Occipital lobe (tissue), 3 donors: ENCODE measurements at places on chromosomes 11 and 22. TPM values are rescaled to one million over a fixed set of nuclear protein-coding genes. Genes with fewer than 3 reads are reported as not detected.

WBP2NL gene
- 4.5 TPM for total RNA-seq

SLC15A3 gene
- total RNA-seq = 5.8 TPM

ELF5 gene
- not detected for total RNA-seq

- DNase-seq = no peak
These were observed 742.1 kb upstream of the TENM4 start for GRCh38 chr11:80182901-80183300.

DNA sequence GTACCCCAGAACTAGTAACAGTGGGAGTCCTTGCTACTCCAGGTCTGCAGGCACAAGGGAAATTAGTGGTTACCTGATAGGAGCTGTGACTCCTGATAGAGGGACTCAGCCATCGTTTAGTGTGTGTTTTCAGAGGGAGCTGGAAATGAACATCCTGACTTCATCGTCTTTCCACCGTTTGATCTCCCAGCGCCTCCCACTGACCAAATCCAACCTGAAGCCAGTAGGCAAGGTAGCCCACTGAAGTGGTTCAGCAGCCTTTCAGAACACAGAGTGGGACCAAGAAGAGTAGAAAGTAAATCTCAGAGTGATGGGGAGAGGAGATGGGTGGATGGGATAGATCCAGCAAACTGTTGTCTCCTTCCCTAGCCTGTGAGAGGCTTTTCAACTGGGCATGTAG lies 385.9 kb downstream of the INSC start:
- no peak for DNase-seq

DNA sequence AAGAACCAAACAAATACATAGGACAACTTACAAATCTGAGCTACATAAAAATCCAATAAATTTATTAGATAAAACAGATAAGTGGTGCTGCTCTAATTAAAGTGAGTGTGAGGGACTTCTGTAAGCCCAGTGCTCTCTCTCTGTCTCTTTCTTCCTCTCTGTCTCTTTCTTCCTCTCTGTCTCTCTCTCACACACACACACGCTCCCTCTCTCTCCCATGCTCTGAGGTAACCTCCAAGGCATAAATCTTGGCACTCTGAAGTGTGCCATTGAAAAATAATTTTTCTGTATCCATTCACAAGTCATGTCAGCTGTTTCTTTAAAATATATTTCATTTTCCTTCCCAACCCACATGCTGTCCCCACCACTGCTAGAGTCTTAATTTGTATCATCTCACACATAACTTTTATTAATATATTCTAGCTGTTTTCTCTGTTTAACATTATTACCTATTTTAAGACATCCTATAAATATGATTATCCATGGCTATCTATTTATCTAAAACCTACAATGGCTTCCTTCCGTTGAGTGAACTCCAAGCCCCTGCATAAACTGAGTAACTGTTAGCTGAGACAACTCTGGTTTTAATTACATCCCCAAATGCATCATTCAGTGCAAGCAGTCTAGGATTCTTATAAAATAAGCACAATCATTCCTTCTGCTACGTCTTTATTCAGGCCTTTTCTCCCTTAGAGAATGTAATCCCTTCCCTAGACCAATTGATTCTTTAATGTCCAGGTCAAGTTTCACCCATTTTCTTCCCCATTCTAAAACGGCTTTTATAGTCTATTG lies 57.4 kb upstream of the SLC5A12 start:
- DNase-seq = no peak

DNA sequence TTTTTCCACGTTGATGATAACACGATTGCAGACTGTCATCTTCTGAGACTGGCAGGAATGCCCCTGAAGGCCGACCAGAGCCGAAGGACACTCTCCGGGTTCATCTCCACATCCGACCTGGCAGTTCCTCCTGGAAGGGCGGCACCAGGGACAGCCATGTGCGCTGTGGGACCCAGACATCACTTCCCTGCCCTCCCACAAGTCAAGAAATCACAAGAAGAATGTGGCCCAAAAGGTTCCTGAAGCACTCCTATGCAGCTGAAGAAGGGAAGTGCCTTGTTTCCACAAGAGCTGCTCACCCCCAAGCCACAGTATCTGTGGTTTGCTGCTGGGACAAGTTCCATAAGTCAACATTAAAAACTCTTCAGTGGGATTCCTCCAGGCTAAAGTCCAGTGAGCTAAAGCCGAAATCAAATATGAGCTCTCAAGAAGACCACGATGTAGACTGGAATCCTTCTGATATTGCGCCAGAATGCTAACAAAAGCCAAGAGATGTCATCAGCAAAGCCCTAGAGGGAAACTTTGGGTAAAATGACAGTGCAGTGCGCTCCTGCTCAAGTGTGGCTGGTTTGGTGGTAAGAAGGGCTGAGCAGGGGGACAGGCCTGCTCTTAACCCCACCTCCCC lies 21.2 kb downstream of the PACSIN2 start:
- no peak for DNase-seq

DNA sequence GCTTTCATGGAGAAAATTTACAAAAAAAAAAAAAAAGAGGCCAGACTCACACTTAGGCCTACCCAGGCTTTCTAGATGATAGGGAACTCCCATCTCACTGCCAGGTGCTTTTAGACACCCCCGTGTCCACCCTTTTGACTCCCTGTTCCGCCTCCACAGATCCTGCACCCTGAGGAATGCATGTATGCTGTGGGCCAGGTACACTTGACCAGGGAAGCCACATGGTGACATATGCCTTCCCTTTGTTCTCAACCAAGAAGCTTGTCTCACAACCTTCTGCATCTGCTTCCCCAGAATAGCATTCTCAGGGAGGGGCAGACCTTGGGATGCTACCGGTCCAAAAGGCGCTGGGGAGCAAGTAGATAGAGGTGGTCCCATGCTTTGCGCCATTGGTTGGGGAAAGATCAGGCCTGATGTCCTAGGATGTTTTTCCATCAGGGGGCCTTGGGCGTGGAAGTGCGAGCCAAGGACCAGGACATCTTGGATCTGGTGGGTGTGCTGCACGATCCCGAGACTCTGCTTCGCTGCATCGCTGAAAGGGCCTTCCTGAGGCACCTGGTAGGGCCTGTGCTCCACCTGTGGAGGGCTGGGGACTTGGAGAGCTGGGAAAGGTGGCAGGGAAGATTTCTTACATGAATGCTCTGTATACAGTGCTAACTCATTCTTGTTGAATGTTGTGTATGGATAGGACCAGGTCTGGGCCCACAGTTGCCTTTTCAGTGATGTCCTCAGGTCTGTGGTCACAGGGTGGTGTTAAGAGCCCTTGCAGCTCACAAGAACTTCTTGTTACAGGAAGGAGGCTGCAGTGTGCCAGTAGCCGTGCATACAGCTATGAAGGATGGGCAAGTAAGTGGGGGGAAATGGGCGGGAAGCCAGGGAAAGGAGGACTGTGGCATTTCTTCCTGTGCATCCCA lies 7.5 kb downstream of the HMBS start:
- no peak for DNase-seq

DNA sequence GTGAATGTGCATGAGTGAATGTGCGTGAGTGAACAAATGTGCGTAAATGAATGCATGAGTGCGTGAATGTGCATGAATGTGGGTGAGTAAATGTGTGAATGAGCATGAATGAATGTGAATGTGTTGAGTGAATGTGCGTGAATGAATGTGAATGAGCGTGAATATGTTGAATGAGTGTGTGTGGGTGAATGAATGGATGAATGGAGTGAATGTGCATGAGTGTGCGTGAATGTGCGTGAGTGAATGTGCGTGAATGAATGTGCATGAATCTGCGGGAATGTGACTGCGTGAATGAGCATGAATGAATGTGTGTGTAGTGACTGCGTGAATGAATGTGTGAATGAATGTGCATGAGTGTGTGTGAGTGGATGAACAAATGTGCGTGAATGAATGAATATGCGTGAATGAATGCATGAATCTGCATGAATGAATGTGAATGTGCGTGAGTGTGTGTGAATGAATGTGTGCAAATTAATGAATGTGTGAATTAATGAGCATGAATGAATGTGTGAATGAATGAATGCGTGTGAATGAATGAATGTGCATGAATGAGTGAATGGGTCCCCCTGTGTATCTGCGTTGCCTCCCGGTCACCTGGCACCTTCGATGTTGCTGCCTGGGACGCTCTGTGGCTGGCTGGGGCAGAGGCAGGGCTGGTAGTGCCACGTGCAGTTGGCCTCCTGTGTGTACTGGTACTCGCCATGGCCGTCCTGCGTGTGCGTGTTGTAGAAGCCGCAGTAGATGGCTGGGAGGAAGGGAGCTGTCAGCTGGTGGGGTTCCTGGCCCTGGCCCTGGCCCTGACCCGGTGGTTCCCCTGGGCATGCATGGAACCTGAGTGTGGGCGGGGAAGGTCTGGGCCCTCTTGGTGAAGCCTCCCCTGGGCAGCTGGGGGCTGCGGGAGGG lies 13.4 kb downstream of the MUC6 start:
- DNase-seq = no peak
